Hindlimb muscle (tissue), 1 donor: ENCODE measurements at places on chromosomes 12 and 14.

DNA sequence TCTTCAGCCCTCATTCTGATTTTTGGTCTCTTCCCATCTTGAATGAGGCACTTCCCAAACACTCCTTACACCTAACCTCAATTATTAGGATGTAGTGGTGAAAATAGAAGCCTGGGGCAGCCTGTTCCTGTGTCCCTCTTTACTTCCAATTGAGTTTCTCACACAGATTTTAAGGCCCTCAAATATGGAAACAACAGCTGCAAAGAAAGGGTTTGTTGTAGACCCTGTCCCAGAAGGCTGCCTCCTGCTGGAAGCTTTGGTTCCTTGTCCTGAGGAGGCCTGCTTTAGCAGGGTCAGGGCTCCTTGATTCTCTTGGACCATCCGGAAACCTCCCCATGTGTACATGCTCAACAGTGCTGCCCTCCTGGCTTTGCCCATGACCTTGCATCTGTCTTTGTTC lies 101.3 kb downstream of the TGFB3 start:
- no peak for DNase-seq

GRCh38 chr14:92848887-92849286 lies 54.8 kb downstream of the GOLGA5 start:
- DNase-seq = no peak

GRCh38 chr14:84017495-84017894 lies 1512.4 kb upstream of the FLRT2 start:
- no peak for DNase-seq

DNA sequence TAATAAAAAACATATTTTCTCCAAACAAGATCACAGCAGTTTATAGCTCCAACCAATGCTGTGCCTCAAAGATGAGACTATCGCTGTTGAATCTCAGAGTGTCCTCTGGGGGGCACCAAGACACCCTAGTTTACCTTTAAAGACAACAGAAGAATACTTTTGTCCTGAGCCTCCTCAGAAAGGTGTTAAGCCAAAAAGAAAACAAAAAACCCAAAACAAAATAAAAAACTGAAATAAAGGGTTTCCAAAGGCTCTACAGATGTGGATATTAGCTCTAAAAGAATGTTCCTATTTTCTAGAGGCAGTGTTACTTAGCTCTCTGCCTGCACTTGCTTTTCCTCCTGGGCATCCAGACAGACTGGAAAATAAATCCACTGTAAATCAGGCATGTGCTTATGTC lies 86.9 kb upstream of the TTC7B start:
- DNase-seq = peak; percentile 69

DNA sequence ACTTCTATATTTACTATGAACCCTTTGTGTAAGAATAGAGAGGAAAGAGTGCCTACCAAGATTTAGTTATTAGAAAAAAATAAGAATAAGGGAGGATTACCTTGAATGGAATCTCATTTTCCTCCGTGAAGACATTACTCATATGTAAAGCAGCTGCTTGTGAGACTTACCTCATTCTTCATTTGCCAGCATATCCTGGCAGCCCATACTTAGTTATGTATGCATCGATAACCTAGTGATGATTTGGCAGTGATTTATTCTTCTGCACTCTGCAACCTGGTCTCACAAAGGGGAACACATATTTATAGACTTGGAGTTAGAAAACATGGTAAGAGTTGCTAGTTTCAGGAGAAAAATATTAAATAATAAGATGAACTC lies 56.8 kb downstream of the LRFN5 start:
- DNase-seq = no peak

- no peak for DNase-seq
Measured at GRCh38 chr12:82174936-82175335, 183.3 kb downstream of the CCDC59 start.

DNA sequence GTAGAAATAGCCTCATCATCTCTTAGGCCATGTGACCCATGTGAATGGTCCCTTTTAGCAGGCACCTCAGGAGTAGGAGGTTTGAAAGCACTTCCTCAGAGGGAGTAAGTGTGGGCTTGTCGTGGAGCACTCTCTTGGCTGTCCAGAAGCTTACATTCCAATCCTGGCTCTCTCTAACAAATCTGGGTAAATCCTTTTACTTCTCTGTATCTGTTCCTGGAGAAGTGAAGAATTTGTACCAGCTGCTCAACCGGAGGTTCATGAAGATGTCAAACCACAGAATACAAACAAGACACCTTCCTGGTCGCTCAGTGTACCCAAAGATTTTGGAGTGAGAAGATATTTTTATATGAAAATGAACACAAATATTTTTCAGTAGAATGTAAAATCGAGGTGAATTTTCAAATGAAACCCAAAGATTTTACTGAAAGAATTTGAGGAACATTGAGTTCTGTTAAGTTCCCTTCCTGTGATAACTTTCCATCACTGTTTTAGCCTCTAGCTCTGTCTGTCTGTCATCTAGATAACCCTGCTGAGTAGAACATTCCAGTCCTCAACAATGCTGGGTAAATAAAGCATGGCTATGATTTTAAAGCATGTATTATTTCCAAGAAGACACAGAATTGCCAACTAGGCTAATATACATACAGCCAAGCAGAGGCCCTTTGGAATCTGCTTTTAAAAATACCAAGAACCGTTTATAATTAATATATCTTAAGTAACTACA lies 263.9 kb upstream of the RGS6 start:
- no peak for DNase-seq

DNA sequence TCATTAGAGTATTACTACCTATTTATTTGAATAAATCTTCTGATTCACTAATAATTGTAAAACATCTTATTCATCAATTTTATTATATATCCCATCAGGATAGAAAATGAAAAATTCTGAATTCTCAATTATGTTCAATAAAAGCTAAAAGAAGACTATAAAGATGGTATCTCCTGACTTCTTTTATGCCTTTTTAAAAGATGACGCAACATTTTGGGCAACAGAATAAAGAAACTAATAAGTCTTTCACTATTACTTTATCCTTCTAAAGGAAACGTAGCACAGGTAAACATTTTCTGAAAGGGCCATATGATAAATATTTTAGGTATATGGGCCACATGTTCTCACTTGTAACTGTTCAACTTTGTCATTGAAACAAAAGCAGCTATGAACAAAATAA lies 10.1 kb upstream of the ATXN7L3B start:
- no peak for DNase-seq

GRCh38 chr12:115574826-115575225 lies 702.7 kb downstream of the MED13L start:
- no peak for DNase-seq

GRCh38 chr14:86091811-86092210 lies 561.9 kb downstream of the FLRT2 start:
- no peak for DNase-seq

DNA sequence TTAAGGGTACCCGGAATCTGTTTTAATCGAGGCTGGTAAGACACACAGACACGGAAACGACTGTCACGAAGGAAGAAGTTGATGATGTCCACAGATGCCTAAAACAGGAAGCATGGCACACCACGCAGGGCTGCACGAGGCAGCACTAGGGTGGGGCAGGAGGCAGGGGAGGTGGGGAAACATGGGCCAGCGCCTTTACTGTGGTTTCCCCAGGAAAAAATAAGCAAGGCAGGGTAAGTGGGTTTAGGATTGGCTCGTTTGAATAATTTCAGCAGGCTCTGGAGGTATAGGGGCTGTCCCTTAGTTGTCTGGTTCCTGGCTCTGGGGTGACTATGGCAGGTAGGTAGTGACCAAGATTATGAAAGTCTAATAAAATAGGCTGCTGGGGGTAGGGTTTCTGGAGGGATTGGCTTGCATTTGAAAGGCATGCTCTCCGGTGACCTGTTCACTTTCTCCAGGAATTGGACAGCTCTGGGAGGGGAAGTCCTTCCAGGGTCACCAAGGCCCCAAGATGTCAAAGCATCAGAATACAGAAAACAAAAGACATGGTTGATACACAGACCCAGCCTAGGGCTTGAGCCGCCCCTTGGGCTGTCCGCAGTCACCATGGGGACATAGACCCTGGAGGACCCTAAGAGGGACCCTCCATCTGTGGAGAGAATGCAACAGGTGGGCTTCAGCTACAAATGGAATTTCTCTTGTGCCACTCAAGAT lies 35.3 kb downstream of the MAP1LC3B2 start:
- DNase-seq = no peak

DNA sequence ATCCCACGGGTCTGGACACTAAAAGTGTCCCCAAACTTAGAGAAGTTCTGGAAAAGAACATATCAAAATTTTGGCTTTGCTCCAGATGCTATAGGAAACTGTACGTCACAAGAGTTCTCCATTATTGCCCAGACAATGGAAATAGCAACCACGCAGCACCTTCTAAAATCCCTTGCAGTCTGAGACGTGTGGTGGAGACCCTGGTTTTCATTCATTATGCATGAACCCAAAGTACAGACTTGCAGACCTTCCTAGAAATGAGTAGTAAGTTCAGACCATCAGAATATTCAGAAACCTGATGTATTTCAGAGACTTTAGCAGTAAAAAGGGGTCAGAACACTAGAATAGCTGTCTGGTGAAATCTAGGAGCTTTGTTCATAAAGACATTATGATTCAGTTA lies 50.0 kb upstream of the BCL2L14 start:
- DNase-seq = no peak

DNA sequence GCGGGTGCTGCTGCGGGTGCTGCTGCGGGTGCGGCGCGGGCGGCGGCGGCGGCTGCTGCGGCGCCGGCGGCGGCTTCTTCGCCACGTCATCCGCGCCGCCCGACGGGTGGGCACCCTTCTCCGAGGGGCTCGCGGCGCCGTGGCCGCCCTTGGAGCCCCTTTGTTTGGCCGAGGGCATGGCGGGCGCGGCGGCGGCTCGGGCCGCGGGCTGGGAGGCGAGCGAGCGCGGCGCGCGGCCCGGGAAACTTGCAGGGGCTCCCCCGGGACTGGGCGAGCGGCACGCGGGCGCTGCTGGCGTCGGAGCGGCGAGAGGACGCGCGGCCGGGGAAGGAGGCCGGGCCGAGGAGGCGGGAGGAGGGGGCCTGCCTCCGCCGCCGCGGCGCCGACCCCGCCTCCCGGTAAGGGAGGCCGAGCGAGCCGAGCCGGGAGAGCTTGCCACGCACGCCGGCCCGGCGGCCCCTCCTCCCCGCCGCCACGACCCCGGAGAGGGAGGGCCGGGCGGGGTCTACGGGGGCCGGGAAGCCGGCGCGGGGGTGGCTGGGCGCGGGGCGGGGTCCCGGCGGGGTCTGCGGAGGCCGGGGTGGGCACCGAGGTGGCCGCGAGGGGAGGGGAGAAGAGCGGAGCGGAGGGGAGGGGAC lies at the start of gene CKAP4:
CKAP4 (minus strand) TSS at position 347 of the 638 bp plus-strand sequence; CDS start at position 178, 169 bp downstream.
- peak; percentile 91 for DNase-seq

- DNase-seq = no peak
Measured at GRCh38 chr12:88057994-88058718, 29.0 kb upstream of the C12orf50 start.

DNA sequence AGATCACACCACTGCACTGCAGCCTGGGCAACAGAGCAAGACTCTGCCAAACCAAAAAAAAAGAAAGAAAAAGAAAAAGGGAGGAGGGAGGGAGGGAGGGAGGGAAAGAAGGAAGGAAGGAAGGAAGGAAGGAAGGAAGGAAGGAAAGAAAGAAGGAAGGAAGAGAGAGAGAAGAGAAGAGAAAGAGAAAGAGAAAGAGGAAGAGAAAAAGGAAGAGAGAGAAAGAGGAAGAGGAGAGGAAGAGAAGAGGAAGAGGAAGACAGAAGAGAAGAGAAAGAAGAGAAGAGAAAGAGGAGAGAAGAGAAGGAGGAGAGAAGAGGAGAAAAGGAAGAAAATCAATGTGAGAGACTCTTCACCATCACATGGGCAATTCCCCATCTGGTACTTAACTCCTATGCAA lies 57.6 kb upstream of the CRACR2A start:
- DNase-seq = no peak

DNA sequence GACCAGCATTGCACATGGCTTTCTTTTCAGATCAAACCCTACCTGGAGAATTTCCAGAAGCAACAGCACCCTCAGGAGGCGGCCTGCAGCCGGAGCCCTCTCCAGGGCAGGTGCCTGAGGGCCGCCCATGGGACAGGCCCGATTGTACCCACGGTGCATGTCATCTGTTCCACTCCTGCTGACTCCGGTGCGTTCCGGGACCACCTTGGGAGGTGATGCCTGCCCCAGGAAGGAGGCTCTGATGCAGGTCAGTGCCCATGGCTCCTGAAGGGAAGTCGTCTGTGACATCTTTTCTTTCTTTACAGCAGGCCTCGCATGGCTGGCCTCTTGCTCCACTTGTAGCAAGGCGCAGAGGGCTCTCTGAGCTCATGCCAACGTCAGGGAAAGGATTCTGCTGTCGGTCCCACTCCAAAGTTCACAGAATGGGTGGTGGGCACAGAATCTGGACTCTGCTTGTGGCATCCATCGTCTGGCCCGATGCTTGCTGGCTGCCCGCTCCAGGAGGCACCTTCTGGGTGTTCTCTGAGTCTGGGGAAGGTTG lies 160.7 kb upstream of the RTL1 start:
- no peak for DNase-seq

- no peak for DNase-seq
Measured at GRCh38 chr12:12792421-12792820, 7.0 kb downstream of the APOLD1 start.

DNA sequence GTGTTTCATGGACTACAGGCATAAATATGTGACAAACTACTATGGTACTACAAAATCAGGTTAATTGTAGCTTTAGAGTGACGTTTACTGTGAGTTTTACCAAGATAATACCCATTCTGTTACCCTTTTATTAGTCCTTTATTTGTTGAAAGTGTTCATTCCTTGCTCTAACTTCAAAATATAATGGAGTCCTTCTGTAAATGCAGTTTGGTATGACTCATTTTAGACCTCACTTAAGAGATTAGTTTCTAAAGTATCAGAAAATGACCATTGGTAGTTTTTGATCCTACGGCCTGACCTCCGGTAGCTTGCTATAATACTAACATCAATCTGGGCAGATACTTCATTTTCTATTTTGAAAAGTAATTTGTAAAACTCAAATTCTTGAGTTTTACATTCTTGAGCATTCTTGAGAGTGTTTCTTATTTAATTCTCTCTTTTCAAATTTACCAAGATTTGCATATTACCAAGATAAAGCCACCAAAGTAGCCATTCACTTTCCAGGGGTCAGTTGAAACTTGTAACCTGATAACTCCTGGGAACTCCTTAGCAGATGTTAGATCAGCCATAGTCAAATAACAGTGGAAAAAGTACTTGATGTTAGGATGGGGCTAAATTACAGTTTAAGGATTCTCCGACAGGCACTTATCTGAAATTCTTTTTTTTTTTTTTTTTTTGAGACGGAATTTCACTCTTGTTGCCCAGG lies 4.2 kb downstream of the HSPA2 start:
- DNase-seq = no peak

- DNase-seq = no peak
Measured at GRCh38 chr14:69643430-69644200, 32.2 kb downstream of the SUSD6 start.

DNA sequence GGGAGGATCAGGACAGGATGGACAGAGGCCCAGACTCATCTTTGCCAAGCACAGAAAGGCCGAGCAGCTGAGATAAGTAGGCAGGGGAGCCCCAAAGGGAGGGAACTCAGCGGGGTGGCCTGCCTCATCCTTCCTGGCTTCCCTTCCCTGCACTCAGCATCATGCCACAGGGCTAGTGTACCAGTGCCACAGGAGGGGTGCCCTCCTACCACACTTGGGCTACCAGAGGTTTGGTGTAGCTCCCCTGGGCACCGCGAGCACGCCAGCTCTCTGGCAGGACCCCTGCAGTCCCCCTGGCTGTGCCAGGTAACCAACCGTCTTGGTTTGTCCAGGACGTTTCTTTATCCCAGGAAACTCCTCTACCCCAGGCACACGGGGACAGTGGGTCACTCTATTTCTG lies 123.5 kb downstream of the ESRRB start:
- DNase-seq = no peak

GRCh38 chr12:131091413-131091975 lies 137.8 kb downstream of the ADGRD1 start:
- DNase-seq = no peak

- no peak for DNase-seq
Measured at GRCh38 chr14:103346286-103346685, 12.2 kb downstream of the EIF5 start.
